SW480 (cell line): ENCODE measurements at places on chromosomes 7 and 10.

DNA sequence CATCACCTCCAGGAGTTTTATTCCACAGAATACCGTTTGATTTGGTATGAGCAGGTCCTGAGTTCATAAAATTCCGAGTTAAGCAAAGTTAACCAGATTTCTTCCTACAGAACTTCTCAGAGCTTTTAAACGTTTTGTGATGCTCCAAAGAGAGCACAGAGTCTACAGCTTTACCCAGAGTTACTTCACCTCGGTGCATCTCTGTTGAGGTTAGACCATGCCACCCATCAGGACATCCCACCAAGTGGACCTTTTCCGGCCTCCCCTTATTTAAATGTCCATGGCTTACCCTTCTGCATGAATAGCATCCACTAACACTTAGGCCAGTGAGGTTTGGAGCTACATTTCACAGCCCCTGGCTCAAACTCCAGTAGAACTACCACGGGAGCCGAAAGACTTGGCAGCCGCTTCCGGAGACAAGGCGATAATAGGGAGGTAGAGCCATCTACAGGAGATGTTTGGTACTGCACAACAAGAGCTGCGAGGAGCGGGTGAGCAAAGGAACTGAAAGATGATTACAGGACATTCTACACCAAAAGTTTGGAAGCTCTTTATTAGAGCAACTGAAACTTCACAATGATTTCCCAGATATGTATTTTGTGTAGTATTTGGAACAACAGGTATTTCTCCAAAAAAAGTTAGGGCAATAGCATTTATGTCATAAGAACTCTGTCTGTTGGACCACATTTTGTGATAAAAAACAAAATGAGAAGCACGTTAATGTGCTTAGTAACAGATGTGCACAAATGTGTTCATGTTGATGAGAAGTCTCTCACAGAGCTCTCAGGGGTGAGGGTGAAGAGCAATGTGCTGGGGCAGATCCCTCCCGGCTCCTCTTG lies 174.7 kb downstream of the HERPUD2 start:
- DNase-seq: peak; percentile 77

- no peak for DNase-seq
Measured at GRCh38 chr7:111561654-111561903, 713 bp downstream of the IMMP2L start.

DNA sequence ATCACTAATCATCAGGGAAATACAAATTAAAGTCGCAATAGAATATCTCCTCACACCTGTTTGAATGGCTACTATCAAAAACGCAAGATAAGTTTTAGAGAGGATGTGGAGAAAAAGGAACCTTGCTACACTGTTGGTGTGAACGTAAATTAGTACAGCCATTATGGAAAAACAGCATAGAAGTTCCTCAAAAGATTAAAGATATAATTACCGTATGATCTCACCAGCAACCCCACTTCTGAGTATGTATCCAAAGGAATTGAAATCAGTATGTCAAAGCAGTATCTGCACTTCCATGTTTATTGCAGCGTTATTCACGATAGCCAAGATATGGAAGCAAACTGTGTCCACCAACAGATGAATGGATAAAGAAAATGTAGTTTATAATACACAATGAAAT lies 164.4 kb downstream of the ZNF365 start:
- no peak for DNase-seq

- no peak for DNase-seq
Measured at GRCh38 chr7:19834566-19834965, 61.1 kb upstream of the TMEM196 start.

- DNase-seq: no peak
Measured at GRCh38 chr10:101292194-101293006, 61.6 kb upstream of the BTRC start.

- DNase-seq: no peak
Measured at GRCh38 chr7:158985583-158985982, 129.2 kb downstream of the DYNC2I1 start.

DNA sequence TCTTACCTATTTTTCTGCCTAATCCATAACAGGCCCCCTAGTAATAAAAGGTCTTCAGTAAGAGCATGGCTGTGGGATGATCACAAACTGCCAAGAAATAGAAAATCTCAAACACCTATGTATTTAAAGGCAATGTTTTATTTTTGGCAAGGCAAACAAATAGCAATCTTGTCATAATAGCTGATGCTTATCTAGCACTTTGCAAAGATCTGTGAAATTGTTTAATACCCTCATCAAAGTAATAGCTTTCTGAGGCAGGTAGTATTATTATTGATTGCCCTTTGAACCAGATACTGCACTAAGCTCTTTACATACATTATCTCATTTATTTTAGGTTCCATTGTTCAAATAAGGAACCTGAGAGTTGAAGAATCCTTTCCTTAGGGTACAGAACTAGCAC lies 1.6 kb upstream of the CADPS2 start:
- DNase-seq: no peak

- DNase-seq: no peak
Measured at GRCh38 chr7:137245890-137246289, 97.6 kb downstream of the PTN start.

- no peak for DNase-seq
Measured at GRCh38 chr10:8183241-8183704, 128.8 kb downstream of the GATA3 start.

- DNase-seq: no peak
Measured at GRCh38 chr10:19777806-19778205, 38.4 kb upstream of the PLXDC2 start.

DNA sequence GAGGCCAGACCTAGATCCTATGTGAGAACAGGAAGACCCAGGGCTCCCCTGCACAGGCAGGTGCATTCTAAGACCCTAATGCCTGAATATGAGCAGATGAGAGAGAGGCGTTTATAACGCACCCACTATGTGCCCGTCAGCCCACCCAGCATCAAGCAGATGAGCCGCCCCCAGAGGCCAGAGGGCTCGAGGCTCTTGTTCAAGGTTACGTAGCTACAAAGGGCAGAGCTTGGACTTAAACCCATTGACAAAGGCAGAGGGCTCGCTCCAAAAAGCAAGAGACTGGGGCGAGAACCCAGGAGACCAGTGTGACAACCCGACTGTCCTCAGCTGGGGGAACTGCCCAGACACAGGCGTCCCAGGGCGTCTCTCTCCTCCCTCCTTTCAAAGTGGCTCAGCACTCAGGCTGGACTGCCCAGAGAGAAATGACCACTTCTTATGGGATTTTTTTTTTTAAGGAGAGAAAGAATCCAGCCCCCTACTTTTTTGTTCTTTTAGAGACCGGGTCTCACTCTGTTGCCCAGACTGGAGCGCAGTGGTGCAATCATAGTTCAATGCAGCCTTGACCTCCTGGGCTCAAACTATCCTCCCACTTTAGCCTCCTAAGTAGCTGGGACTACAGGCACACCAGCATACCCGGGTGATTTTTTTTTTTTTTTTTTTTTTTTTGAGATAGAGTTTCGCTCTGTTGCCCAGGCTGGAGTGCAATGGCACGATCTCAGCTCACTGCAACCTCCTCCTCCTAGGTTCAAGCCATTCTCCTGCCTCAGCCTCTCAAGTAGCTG lies 40.1 kb downstream of the TNRC18 start:
- no peak for DNase-seq

DNA sequence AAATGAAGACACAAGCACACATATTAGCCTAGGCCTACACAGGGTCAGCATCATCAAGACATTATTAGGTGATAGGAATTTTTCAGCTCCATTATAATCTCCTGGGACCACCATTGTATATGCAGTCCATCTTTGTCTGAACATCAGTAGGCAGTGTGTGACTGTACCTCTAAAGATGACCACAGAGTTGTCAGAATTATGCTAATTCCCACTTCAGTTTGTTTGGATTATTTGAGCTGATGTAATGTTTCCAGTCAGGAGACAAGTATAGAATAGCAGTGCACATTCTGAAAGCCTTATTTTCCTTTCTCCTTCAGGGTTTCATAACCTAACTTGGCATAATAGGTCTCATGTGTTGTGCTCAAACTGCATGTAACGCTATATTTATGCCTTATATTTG lies 306.4 kb downstream of the NXPH1 start:
- DNase-seq: no peak

DNA sequence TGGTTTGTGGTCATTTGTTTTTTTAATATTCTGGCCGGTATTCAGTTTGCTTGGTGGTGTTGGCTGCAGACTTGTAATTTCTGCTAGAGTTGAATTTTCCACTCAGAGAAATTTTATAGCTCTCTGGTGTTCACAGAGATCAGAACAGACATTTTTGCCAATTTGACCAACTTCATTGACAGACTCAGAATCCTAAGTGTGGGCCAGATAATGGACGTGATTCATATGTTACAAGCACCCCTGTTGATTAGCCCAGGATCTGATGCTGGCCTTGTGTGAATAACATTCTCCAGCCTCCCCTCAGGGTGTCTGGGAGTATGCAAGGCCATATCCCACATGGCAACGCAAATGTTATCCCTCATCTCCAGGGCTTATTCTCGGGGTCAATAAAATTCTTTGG lies 283.8 kb downstream of the C7orf25 start:
- DNase-seq: no peak
